ENCODE measurements at places on chromosomes 12 and 14.

DNA sequence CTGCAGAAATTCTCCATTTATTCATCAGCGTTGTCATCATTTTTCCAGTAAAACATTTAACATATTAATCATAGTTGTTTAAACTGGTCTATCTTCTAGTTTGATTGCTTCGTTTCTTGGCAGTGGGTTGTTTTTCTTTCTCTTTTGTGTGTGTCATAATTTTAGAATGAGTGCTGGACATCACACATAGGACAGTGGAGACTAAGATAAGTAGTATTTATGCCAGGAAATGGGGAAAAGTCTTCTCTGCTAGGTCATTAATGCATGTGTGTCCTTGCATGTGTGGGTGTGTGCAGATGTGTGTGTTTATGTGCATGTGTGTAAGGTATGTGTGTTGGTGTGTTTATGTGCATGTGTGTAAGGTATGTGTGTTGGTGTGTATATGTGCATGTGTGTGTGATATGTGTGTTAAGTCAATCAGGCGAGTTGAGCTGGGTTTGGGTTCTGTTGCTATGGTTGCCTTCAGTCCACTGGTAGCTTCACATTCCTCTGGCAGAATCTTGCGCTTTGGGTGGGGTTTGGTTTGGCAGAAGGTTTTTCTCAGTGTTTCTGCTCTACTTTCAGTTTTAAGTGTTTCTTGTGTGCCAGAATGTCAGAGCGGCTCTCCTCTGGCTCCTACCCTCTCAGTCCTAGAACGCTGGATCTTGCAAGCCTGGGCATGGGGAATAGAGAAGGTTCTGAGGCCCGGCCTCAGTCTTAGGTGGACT is 7.8 kb upstream of the ADGRD1 start:
- no peak for DNase-seq

- peak; percentile 9 for DNase-seq
These were observed 49.6 kb upstream of the PTCSC3 start for GRCh38 chr14:36226164-36226563.

DNA sequence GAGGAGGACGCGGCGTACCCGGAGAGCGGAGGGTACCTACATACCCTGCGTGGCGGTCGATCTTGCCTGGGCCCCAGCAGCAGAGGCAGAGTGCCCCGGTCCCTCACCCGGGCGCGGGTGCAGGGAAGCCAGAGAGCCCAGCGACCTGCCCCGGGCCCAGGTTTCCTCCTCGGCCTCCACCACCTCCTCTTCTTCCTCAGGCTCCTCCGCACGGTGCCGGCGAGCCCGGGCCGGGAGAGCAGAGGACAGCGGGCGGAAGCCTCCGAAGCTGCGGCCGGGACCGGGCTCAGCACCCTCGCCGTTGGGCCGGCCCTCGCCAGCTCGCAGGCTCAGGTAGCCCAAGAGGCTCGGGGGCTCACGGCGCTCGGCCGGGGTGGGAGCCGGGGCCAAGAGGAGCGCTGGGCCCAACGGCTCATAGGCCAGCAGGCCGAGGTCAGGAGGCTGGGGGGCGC is 6.6 kb downstream of the ZNF219 start:
- DNase-seq, result no peak

DNA sequence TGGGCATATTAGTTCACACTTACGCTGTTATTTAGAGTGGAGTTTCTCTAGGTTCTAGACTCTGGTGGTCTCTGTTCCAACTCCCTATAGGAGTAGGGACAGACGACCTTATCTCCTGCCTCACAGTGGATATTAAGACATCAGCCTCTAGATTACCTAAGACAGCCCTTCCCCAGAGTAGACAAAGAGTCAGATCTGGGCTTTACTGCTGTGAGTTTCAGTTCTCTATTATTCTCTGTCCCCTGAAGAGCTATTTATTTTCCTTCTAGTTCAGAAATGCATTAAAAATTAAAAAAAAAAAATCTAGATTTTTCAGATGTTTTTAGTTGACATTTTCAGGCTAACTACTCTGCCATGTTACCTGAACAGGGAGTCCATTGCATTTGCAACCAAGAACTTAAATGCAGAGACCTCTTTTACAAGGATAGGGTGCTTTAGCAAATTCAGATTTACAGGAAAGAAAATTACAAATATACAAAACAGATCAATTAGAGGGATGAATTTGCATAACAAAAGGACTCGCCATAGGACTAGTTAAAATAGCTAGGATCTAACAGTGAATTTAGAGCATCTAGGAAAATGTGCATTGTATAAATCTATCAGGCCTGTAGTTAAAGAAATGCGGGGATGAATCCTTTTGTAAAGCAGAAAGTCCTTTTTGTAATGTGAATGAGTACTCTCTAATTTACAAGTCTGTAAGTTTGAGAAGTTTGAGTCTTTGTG is 381.4 kb downstream of the APAF1 start:
- DNase-seq, result no peak

- DNase-seq, result no peak
These were observed 783.8 kb downstream of the VRK1 start for GRCh38 chr14:97581016-97581415.

DNA sequence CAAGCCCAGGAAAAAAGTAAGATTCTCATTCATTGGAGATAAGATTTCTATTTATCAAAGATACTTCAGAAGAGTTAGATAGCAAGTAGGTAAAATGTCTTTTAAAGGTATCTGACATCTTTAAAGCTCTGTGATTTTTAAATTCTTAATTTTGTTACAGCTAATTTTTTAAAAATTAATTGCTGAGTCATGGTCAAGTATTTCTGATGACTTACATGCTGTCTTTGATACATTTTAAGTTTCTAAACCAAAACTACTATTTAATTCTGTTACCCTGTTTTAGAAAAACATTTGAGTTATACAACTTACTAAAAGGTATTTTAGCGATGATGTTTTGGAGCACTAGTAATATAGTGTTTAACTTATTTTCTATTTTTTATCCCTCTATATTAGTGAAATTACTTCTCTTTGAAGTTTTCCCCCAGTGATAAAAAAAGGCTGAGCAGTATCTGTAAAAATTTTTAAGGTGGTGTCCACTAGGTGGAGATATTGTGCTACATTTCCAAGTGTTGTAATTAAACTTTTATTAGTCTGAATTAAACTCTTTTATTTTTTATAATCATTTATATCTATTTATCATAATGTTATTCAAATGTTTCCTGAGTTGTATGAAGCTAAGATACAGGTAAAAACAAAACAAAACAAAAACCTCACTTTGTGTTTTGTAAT is 11.5 kb downstream of the ALG10 start:
- no peak for DNase-seq

DNA sequence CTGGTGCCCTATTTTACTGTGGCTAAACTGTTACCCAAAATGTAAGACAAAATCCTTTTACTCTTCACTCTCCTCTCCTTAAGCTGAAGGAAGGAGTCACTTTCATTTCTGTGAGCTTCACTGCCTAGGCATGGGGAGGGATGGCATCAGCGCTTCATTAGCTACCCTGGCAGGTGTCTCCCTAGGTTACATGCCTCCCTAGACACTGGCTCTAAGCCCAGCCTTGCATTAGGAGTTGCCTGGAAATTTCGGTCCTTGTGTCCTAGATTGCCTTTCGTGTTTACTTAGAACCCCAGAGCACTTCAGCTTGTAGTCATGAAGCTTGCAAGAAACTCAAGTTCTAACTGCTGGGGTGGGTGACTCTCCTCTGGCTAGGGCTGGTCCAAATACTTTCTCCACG is 520.5 kb upstream of the STXBP6 start:
- no peak for DNase-seq

GRCh38 chr14:89179891-89180404 is 237.1 kb downstream of the FOXN3 start:
- no peak for DNase-seq
